Activated gamma-delta T cell (primary cell): ENCODE measurements at places on chromosomes 3 and 15.

- no peak for DNase-seq
Measured at GRCh38 chr15:65869954-65870871, 922 bp downstream of the RAB11A start.

DNA sequence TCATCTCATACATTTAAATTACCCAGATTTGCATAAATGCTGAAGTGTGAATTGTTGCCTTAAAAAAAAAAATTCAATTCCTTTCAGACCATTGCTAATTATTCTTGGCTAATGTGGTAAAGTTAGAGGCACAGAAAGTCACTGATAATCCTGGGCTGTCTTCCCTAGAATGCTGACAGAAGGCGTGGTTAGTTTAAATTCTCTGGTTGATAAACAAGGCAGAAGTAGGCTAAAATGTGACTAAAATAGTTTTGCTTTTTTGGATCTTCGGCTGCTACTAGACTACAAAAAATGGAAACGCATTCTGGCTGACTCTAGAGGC, 193.7 kb downstream of the OTOL1 start:
- DNase-seq = no peak

GRCh38 chr3:121698901-121699300, 38.2 kb upstream of the HCLS1 start:
- DNase-seq = no peak

GRCh38 chr3:43872901-43873300, 182.2 kb downstream of the ABHD5 start:
- no peak for DNase-seq

DNA sequence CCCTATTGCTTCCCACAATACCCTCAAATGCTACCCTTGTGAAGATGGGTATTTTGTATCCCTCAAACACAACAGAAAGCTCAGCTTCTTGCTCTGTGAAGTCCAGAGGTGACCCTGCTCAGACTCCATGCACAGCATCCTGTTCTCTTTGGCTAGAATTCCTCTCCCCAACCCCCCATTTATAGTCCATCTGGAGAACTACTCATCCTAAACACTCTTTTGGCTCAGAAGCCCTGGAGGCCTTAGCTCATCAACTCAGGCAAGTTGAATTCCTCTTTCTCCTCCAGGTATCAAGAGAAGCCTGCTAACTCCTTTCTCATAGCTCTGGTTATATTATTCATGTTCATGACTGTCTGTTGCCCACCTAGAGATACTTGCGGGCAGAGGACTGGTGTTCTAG, 18.3 kb upstream of the GASK1A start:
- DNase-seq = no peak

DNA sequence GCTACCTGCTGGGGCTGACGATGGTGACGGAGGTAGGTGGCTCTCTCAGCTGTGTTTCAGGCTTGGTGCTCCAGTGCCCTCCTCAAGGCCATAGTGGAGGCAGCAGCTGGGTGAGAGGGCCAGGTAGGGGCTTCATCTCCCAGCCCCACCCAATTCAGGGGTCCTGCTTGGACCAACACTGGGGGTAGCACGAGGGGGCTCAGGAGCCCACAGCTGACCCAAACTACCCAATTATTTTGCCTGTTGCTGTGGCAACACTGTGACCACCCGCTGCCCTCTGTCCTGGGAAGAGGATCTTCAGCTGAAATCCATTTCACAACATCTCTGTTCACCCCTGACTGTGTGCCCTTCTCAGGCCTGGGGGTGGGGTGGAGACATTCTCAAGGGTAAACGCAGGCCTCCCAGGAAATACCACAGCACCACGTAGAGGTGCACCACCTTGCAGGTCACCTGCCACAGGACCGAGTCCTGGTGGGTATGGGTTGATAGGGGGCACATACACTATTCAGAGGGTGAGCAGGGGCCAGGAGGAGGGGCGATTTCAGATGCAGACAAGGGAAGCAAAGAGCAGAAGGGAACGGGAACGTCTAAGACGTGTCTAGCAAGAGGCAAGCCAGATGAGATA, 62.7 kb downstream of the GRIP2 start:
- no peak for DNase-seq

DNA sequence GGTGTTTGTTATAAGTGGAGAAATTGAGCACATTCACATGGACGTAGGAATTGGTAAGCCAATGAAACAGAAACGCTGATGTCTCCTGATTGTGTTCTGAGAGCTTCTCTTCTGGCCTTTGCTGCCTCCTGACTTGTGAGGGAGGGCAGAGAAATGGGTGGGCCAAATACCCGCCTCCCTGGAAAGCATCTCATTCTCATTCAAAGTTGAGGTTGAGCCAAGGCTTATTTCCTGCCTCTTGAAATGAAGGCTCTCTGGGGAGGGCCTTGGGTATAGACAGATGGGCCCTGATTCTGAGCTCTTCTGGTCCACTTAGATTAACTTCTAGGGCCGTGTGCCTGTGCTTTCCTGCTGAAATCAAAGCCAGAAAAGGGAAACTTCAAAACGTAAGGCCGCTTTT, 57.4 kb upstream of the MYZAP start:
- DNase-seq = no peak

- no peak for DNase-seq
Measured at GRCh38 chr3:180705619-180706018, 26.3 kb upstream of the CCDC39 start.

DNA sequence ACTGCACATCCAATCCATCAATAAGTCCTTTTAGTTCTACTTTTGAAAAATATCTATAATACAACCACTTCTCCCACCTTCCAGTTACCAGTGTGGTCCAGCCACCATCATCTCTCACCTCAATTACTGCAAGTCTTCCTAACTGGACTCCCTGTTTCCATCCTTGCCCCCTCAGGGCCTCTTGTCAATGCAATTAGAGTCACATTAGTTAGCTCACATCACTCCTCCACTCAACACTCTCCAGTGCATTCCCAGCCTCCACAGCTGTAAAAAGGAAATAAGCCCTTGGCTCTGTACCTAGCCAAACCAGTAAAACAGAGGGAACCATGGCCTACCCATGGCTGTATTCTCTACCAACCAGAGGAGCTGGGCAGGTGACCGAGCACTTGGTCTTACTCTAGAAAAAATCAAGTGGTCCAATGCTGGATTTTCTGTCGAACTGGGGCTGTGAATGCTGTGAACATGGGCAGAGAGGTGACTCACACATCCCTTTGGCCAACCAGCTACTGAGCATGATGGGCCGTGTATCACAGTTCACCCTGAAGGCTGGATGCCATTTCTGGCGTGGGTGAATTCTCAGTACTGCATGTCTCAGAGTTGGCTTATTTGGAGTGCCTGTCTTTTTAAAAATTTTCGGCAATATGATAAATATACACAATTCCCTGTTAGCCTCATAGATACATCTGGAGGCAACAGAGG, 62.5 kb upstream of the C15orf61 start:
- DNase-seq = no peak

GRCh38 chr3:11953778-11954177, 50.4 kb upstream of the SYN2 start:
- no peak for DNase-seq

- DNase-seq = no peak
Measured at GRCh38 chr3:11808231-11808630, 38.5 kb downstream of the TAMM41 start.

- DNase-seq = no peak
Measured at GRCh38 chr3:46710671-46711295, 6.9 kb downstream of the PRSS50 start.

DNA sequence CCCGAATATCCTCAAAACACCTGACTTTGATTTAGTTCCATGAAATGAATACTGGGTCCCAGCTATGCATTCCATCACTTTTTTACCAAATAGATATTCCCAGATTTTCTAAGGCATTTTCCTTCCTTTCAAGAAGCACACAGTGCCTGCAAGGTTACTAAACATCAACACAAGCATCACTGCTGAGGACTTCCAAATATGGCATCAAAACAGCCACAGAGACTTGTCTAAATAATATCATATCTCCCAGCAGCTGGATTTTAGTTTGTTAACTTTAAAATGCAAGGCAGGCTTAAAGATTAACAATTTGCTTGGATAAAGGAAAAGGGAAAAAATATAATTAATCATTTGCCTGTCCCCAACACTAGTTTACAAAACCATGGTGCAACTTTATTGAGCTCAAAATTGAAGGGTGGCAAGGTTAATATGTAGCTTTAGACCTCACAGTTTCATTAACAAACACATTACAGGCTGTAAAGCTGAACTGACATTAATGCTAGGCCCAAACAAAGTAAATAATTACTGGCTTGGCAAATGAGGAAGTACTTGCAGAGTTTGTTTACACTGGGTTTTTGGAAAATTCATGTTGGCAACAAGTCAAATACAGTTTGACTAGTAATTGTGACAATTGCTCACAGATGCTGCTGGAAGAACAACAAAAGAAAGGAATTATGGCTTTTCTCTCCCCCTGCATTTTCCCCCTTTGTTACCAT, 401.7 kb upstream of the CDIN1 start:
- DNase-seq = no peak

GRCh38 chr15:90552162-90552928, 22.6 kb downstream of the CRTC3 start:
- no peak for DNase-seq

DNA sequence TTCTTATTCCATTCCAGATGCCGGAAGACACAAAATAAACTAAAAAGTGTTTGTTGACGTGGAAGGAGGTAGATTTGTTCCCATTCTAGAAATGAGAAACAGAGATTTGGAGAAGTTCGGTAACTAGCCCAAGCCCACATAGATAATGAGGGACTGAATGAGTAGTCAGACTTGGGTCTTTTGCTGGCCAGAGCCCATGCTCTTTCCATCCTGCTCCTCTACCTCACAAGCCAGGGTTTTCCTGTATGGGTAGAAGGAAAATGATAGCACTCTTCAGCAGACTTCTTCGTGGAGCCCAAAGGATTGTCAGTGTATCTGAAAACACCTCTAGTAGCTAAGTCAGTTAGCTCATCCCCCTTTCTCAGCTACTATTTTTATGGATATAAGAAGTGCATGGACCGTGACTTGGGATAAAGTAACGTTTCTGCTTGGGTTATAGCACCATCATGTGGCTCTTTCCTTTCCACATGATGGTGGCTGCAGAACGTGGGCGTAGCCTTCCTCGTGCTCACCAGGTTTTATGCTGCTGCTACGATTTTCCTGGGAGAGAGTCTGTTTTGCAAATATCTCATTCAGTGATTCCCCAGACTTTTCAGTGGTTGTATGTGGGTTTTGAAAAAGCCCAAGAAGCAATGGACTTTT, 84.6 kb downstream of the DGKG start:
- no peak for DNase-seq

- no peak for DNase-seq
Measured at GRCh38 chr15:89494031-89494430, 2.4 kb downstream of the RHCG start.

DNA sequence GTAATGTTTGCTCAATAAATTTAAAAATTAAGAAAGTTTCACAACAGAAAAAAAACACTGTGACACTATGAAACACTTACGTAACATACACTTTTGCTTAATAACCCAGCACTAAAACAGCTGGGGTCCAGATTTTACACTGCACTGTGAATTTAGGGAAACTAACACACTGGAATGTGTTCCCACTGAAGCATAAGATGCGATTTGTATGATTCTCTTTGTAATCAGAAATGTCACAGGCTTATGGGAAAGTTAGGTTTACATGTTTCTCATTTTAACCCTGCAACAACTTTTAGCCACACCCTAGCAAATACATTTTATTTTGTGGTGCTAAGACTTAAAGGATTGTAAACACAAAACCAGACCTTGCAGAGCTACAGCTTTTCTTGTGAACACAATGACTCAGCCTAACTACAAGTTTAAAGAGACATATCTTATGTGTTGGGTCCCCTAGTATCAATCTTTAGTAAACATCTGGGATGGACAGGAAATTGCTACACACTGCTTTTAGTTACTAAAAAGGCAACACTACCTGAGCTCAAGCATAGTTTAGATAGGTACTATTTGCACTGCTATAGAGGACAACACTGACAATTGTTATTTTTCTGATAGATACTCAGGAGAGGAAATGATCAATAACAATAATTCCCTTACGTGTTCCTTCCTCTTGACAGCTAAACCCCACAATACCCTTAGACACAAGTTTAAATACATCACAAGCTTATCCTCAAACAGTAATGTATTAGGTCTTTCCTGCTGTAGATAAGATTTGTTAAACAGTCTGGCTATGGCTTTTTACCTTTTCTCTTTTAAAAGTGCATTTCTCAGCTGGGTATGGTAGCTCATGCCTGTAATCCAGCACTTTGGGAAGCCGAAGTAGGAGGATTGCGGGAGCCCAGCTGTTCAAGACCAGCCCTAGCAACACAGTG, 3.8 kb downstream of the PLD1 start:
- no peak for DNase-seq

- DNase-seq = no peak
Measured at GRCh38 chr3:101185341-101185740, 135.0 kb downstream of the IMPG2 start.

GRCh38 chr15:27797765-27798164, 301.4 kb downstream of the OCA2 start:
- no peak for DNase-seq

GRCh38 chr3:40190056-40190455, 119.5 kb upstream of the EIF1B start:
- DNase-seq = no peak

DNA sequence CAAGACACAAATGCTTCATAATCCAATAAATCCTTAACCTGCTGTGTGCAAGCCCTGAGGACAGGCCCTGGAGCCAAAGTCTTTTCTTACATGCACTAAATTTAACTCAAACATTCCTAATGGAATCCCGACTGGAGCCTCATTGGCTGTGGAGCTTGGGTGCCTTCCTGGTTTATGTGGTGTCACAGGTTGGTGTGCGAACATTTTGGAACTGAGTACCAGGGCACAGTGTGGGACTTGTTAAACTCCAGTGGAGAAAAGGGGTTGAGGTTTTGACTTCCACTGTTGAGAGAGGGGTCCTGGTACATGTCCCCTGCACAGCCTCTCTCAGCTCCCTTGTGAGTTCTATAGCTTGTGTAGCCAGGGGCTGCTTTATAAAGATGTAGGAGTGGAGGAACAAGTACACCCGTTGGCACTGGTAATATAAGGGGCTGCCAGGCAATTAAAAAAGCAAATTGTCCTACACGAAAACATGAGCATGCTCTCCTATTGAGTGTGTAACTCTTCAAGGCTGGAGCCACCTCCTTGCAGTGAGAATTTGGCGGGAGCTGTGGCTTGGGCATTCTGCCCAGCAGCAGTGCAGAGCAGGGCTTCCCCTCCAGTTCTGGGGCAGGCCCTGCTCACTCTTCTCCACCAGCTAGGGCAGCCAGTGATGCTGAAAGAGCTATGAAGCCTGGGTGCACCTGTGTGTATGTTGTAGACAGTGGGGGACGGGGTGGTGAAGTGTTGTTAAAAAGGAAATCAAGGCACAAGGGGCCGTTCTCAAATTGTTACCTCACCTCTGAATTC, 218.1 kb downstream of the CLSTN2 start:
- no peak for DNase-seq

DNA sequence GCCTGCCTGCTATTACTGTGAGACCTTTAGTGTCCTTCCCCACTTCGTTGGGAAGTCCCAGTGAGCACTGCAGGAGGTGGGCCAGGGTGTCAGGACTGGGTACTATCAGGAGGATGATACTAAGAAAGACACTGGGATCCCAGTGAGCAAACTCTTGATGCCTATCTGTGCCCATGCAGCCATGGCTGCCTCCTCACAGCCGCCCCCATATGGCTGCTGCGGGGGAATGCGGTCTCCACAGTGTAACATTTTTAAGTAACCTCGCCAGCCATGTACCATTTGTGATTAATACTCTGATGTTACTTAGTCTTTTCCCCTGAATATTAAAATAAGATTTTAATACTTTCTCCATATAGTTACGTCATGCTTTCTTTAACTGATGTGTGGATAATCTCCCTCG, 312.2 kb downstream of the RYR3 start:
- DNase-seq = no peak

- no peak for DNase-seq
Measured at GRCh38 chr3:48565591-48566400, 2.2 kb upstream of the UCN2 start.

GRCh38 chr3:64143409-64144130, 81.7 kb downstream of the PRICKLE2 start:
- no peak for DNase-seq
